ENCODE measurements at places on chromosomes 4 and X.

DNA sequence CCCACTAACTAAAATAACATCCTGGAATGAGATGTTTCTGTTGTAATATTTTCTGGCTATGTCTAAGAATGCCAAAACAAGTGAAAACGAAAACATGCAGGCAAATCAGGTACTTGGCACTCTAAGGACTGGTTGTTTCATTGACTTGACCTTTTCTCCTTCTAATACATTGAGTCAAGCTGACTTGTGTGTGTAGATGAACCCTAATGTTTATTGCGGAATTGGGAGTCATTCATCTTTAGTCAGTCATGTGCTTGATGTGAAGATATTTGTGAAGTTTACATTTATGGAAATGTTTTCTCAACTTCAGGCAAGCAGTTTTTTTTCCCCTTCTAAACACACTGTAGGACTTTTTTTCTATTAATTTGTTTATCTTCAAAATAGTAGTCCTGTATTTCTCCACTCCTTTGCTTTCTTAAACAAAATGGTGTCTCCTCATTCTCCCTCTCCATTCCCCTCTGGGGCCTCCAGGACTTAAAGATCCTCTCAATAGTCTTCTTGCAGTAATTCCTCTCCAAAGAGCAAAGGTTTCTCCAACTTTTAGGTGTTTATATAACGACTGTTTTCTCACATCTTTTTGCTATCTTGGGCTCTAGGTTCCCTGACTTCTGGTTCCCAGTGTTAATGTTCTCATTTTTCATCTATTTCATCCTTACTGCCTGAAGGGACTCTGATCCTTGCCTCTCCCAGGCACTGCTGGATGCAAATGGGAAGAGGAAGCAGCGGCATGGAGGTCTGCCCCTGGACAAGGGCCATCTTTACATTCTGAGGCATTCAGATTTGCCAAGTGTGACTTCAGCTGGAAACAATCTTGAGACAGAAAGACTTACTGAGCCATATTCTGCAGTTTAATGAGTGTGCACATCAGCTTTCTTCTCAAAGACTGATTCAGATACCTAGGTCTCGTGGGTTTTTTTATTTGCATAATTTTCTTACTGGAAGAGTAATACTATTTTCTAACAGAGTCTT is 166.4 kb downstream of the ARHGAP6 start:
- no peak for DNase-seq

GRCh38 chr4:109302361-109303139 is at the start of gene COL25A1:
Gene COL25A1, minus strand, starts transcription at chr4:109302658.
- peak; percentile 35 for DNase-seq

DNA sequence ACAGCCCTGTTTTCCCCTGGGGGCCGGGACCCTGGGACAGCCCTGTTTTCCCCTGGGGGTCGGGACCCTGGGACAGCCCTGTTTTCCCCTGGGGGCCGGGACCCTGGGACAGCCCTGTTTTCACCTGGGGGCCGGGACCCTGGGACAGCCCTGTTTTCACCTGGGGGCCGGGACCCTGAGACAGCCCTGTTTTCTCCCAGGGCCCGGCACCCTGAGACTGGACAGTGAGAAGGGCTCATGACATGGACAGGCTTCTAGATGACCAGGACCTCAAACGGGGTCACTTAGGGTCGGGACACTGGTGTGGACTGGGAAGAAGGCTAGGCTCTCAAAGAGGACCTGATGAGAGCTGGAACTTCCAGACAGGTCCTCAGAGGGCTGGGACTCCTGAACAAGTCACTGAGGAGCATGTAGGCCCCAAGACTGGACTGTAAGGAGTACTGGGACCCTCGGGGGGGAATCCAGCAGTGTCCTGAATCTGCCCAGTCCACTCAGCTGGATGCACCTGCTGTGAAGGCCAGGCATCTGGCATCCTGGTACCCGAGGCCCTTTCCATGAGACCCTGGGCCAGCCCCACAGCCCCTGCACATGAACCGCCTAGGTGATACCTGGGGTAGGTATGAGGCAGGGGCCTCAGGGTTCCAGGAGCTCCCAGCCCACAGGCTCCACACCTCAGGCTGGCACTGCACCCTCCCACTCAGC is 2.4 kb downstream of the PCGF3 start:
- DNase-seq, result no peak

DNA sequence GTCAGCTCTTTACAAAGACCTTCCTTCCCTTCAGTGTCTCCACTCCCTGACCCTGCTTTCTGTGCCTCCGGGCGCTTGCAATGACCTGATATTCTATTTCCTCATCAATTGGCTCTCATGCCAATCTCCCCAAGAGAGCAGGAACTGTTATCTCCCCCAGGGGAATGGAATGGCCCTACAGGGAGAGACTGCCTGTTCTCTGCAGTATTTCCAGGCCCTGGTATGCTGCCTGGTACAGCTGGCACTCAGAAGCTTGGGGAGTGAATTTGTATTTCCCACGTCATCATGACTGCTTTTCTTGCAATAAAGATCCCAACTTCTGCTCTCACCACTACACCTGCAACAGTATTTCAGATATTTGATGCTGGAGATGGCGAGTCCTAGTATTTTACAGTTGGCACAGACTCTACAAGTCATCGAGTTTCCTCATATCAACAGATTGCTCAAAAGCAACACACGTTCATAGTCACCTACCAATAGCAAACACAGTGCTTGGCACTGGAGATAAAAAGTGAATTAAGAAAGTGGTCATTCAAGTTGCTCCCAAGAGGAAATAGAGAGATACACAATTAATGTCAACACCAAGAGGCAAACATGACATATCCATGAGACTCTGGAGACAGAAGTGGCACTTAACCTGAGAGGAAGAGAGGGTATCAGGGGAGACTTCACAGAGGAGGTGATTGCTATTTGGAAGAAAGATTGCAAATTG is 90.5 kb upstream of the EGFL6 start:
- no peak for DNase-seq

GRCh38 chr4:66372706-66373105 is 702.4 kb upstream of the EPHA5 start:
- no peak for DNase-seq

DNA sequence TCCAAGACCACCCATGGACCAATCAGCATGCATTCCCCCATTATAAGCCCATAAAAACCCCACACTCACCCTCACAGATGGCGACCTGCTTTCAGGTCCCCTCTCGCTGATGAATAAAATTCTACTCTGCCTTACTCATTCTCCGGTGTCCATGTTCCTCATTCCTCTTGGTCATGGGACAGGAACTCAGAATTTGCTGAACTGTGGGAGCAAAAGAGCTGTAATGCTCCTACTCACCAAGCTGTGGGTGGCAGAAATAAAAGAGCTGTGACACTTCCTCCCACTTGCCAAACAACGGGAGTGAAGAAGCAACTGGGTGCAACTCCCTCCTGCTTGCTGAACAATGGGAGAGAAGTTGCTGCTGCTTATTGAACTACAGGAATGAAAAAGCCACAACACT is 168.5 kb upstream of the PCDH18 start:
- no peak for DNase-seq

DNA sequence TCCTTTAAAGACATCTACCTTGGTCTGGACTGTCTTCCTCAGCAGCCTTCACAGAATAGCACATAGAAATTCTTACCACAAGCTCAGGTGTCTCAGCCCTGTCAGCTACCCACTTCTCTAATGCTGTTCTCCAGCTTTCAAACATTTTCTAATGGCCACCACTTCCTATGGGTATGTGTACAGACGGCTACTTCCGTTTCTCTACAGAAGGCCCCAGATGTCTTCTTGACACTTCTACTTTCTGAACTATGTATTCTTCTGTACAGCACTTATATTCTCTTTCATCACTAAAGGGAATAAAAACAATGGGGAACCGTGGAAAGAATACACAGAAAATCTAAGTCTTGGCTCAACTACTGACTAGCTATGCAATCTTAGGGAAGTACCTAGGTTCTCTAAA is 13.3 kb downstream of the OPHN1 start:
- no peak for DNase-seq

Data from CD4-positive, alpha-beta T cell treated with Interleukin-12 subunit alpha and Interleukin-12 subunit beta, for 1 hour (primary cell).